ENCODE measurements at places on chromosomes 7 and 10.

- no peak for DNase-seq
These were observed 17.7 kb downstream of the WDR91 start for GRCh38 chr7:135193615-135194081.

GRCh38 chr10:117609095-117609795 lies 66.7 kb downstream of the EMX2 start:
- DNase-seq = no peak

DNA sequence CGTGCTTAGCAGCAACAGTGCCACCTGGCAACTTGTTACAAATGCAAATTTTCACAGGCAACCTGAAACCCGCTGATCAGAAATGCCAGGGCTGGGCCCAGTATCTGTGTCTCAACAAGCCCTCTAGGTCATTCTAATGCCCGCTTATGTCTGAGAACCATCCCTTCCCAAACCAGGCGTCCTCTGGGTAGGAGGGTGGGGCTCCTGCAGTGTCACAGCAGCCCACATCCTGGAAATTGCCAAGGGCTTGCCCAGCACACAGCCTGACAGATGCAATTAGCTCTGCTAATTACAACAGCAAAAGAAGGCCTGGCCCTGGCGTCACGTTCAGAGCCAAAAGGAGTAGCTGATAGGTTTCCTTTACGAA lies 15.9 kb downstream of the ITPRIP start:
- no peak for DNase-seq

DNA sequence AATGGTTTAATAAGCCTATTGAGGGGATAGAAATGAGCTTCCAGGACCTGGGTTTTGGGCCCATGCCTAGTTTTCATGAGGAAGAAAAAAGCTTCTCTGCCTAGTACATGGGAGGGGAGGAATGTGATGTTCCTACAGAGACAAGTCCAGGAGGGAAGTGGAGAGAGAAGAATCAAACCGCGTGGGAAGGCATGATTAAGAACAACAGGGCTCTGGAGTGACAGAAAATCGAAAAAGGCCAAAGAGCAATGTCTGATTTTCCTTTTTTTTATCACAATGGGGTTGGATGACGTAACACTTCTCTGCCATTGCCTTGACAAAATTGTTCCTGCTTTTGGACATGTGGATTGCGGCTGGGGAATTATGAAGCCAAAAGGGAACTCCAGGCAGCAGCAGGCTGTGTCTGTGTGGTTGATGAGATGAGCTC lies 258.6 kb downstream of the CXCL12 start:
- no peak for DNase-seq

- no peak for DNase-seq
These were observed 1.9 kb upstream of the SORCS1 start for GRCh38 chr10:107166403-107166802.

GRCh38 chr7:43700646-43701499 lies 28.4 kb downstream of the COA1 start:
- DNase-seq = no peak

DNA sequence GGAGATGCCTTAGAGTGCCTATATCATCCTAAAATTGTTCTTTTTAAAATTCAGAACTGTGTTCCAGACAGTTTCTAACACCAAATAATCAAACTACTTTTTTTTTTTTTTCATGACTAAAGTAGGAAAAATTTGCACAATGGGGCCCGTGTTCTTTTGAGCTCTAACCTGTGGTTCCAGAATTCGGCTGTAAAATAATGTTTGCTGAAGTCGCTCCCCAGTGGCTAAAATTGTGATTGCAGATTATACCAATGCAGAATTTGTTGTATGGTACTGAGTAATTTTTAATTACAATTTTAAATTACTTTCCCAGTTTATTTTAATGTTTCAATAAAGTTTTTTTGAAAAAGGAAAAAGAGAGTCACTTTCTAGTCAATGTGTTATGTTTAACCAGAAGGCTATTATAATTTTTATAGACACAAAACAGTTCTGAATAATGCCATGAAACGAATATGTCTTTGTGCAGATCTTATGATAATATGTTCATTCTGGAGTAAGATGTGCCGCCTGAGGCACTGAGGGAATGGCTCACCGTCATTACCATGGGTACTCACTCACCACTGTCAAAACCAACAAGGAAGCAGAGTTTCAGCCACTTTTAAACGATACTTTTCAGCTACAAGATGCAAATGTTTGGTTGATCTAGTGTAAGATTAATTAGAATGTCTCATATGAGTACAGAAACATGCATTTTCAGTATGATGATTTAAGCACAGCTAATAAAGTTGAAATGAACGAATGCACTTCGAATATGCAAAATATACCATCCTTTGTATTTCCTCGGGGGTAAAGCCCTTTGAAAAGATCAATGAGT lies 173.6 kb downstream of the PRKCQ start:
- DNase-seq = no peak

- DNase-seq = no peak
These were observed 25.7 kb upstream of the SEC61A2 start for GRCh38 chr10:12103802-12104201.

GRCh38 chr7:112882022-112882421 lies 91.8 kb upstream of the TMEM168 start:
- no peak for DNase-seq

DNA sequence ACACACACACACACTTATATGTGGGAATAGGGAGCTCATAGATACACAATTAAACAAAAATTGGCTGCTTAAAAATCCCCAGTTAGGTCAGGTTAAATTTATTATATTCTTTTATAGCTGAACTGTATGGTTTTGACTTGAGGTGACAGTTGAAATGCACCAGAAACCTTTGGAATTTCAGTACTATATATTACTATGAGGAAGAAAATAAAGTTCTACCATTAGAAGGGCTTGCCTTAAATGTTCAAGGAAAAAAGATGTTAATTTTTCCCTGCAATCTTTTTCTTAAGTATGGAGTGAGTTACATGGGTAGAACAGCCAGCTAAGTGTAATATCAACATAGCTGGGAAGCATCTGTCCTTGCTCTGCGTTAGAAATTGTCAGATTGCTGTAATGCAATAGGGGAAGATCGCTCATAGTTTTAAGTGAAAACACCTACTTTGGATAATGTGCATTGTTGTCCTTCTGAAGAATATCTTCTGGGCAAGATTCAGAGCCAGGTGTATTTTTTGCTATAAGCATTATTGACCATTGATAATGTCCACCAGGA lies 415.8 kb upstream of the MKI67 start:
- no peak for DNase-seq

DNA sequence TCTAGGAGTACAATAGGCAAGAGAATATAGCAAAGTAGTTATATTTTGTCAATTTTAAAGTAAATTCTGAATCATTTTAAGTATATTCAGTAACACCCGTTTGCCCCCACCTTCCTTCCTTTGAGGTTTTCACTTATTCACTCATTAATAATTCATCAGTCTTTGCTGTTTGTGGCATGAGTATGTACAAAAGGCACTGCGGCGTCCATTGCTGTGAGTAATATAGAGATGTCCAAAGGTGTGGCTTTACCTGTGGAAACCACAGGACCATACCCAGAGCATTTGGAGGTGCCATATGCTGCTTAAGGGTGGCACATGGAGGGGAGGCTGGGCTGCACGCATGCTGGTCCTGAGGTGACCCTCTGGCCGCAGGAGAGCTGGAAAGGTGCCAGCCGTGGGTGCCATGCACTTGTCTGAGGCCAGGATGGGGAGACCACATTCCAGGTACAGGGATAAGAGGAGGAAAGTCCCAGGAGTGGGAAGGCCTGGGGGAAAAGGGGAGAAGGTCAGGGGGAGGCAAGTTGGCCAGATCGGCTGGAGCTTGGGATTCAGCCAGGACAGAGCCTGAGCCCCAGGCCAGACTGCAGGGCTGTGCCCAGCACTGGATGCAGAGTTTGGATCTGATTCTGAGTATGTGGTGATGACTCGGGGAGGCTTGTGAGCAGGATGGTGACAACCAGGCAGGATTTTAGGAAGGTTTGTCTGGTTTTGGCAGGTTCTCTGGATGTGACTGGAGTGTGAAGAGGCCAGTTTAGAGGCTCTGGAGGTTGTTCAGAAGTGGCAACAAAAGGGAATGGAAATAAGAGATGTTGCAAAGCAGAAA lies 223.4 kb downstream of the MGMT start:
- no peak for DNase-seq

DNA sequence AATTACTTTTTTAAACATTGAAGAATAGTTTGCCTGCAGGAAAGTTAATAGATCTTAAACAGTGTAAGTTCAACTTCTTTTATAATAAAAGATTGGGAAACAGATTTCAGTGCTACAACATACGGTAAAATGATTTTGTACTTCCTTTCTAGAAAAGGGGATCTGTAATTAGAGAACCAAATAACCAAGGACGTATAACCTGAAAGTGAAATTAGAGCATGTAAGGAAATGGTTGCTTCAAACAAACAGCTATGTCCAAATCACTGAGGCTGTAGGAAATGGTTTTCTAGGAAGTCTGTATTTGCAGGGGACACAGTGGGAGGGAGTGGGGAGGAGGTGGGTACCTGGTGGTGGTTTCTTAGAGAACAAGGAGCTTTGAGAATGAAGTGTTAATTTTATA lies 57.9 kb upstream of the EXOC6 start:
- no peak for DNase-seq

GRCh38 chr10:96651998-96652431 lies 65.2 kb upstream of the TM9SF3 start:
- DNase-seq = no peak

- DNase-seq = no peak
These were observed 1134.0 kb downstream of the XPNPEP1 start for GRCh38 chr10:108789336-108789735.

DNA sequence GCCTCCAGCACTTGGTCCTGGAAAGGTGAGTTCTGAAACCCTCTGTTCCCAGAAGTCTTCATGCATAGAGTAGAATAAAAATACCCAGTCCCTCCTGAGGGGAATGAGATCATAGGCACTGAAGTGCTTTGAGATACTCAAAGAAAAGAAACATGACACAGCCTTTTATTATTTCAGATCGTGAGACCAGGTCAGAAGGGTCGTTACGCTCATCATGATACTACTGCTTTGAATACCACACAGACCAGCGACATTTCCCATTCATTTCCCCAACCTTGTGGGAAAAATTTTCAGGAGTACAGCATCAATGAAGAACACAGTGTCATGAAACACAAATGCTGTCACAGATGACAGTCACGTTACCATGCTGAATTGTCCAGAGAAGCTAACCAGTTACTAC lies 15.0 kb downstream of the CLRN3 start:
- DNase-seq = no peak

DNA sequence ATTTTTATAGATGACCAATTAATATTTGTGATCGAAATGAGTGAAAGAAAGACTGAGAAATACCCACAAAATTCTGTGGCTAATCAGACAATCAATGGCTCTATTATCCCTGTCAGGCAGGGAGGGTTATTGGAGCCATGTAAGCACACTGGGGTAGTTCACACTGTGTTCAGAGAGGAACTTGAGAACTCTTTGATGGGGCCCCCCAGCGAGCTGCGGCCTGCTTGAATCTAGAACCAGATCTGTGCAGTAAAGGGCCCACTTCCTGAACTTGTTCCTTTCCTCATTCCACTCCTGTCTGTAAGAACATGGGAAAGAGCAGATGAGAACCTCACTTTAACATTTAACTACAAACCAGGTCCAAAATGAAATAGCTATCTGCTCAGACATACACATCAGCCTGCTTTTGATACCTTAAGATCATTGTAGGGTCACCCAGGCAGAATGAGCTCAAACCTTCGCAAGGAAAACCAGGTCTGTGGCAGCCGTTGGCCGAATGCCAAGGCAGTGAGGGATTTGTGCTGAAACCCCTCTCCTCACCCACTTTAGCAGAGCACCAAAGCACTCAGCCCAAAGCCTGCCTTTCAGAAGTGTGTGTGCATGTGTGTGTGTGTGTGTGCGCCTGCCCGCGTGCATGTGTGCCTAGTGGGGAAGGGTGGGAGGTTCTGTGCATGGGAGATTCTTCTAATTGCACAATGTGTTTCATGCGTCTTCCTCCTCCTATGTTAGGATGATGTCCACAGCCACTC lies 365.6 kb upstream of the MGMT start:
- no peak for DNase-seq

- no peak for DNase-seq
These were observed 28.2 kb downstream of the SFR1 start for GRCh38 chr10:104150139-104150538.

- no peak for DNase-seq
These were observed 15.5 kb downstream of the AMPH start for GRCh38 chr7:38615665-38616064.

DNA sequence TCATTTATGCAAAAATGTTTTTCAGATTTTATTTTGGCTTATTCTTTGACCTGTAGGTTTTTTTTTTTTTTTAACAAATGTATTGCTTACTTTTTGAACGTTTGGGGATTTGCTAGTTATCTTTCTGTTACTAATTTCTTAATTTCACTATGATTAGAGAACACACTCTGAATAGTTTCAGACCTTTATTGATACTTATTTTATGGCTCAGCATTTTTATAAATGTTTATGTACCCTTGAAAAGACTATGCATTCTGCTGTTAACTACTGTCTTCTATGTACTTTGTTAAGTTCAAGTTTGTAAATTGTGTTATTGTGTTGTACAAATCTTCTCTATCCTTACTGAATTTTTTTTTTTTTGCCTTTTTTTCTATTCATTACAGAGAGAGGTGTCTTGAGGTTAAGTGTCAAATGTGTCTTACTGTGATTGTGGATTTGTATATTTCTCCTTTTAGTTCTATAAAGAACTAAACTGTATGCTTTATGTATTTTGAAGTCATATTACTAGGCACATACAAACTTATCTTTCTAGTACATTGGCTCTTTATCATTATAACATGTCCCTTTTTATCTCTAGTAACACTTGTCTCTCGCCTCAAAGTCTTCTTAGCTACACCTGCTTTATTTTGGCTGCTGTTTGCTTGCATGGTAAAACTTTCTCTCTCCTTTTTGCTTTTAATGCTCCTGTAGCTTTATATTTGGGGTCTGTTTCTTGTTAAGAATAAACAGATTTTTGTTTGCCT lies 8.1 kb downstream of the MKLN1 start:
- no peak for DNase-seq

DNA sequence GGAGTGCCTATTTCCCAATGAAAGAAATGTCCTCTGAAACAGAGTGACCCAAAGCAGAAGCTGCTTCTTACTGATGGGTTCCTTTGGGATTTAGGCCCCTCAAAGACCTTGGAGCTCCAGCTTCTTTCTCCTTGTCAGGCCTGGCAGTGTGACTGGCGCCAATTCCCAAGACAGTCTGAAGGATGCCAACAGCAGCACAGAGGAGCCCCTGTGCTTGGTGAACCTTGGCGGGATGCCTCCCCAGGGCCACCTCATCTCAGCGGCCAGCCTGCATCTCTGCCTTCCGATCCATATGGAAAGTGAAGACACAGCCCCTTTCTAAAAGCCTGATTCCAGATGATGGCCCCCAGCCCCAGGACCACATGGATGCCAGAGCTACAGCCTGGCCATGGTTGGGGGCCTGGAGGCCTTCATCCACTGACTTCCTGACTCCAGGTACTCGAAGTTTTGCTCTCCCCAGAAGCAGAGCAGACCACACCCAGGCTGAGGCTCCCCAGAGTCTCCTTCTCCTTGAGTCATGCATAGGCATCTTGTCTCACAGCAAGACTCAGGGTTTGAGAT lies 45.4 kb downstream of the FBXW4 start:
- DNase-seq = no peak

All from activated T-helper 9 cell treated with anti-CD3 and anti-CD28 coated beads, Interleukin-2, amount 50 U/mL, for 16 hours (primary cell).